ENCODE measurements at places on chromosomes 2 and 18.
A peak's percentile ranks its signal among the peaks of the same experiment; 100 is the strongest.

GRCh38 chr2:78293768-78294167, 731.7 kb upstream of the REG3G start:
- no peak for DNase-seq

- peak; percentile 13 for DNase-seq
Observed at GRCh38 chr2:105644174-105644980, 100.3 kb upstream of the NCK2 start.

DNA sequence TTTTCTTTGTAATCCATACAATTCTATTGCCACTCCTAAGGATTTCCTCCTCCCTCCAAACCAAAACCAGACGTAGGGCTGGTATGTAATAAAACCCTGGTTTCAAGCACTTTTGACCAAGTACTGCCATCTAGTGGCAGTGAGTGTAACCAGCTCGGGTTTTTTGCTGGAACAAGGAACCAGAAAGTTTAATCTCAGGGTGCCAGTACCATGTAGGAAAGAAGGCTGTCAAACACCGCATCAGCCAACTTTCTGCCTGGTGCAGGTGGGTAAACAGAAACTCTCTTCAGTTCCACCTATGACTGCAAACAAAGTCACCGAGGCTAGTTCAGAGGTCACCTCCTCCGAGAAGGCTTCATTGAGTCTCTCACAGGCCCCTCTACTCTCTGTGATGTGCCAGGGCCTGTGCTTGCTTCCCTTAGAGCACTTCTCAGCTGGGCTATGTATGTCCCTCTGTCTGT, 10.2 kb upstream of the THNSL2 start:
- peak; percentile 45 for DNase-seq

DNA sequence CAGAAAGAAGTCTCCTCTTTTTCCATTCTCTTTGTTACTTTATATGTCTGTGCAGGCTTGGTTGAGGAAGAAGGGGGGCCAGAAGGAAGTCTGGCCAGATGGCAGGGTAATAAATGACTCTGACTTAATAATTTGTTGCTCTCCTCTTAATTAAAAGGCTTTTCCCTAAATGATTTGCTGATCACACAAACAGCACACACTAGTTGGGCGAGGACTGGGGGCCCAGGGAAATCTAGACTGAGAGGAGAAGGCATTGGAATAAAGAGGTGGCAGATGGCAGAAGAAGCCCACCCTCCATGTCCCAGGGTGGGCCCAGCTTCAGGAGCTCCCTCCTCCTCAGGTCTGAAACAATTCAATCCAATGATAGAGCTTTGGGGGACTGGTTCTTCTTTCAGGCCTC, 12.7 kb upstream of the SMARCAL1 start:
- no peak for DNase-seq
